Activated B cell treated with CpG ODN at 0.5 μM for 24 hours (primary cell): ENCODE measurements at places on chromosomes 2 and 18.
A peak's percentile ranks its signal among the peaks of the same experiment; 100 is the strongest.

DNA sequence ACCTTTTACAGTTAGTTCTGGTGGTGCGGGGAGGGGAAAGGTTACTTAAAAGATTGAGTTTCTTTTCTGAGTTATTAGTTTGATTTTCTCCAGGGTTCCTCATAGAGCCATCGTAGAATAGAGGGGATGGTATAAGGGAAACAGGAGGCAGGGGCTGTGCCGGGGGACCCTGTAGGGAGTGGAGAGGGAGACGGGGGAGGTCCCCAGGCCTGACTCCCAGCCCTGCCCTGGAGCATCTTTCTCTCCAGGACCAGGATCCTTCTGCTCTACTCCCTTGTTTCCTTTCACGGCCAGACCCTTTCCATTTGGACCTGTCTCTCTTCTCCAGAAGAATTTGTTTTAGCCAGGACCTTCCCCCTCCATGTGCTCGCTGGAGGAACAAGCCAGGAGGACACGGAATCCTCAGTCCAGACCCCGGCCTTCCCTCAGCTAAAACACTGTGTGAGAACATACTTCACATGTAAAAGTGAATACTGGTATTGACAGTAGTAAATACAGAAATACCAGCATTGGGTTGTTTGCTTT lies 35.4 kb downstream of the DGKD start:
- no peak for DNase-seq

DNA sequence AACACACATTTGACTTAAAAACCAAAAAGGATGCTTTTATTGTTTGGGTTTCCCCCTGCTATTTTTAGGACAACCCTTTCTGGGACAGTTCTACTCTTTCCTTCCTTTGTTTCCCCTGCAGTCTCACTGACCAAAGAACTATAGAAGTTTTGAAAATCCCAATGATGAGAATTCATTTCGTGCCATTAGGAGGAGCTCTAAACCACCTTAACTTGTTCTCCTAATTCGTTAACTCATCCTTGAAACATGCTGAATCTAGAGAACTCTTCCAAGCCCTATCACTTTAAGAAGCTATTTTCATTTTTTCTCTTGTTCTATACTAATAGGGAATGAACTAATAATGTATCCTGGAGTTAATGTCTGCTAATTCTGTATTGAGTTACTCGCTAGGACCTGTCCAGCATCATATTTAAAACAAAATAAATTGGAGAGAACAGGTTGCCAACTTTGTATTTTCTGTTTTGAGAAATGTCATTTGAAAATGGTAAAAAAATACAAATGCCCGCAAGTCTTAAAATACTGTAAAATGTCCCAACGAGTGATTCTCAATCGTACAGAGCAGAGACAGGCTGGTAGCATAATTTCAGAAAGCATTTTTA lies 62.9 kb downstream of the AFTPH start:
- no peak for DNase-seq

DNA sequence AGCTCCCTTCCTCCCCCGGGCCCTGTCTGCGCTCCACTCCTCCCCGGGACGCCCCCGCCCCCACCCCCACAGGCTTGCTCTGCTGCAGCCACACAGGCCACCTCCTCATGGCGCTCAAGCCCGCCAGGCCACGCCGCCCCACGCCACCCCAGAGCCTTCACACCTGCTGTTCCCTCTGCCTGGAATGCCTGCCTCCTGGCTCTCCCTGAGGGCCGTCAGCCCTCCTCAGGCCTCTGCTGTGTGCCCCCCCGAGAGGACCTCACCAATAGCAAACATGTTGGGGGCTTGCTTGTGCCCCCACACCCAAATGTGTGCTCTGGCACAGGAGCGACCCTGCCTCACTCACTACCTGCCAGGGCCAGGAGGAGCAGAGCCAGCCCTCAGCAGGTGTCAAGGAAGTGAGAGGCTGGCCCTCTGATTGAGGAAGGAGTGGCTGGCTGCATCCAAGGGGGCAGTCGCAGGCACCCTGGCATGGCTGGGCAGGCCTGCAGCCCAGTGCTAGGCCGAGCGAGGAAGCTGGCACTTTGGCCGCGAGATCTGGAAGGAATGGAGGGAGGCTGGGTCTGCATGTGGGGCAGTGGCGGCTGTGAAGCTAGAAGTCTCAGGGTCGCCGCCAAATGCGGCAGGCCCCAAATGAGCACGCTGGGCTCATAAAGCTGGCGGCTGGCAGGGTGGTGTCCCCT lies 86.5 kb downstream of the INHBB start:
- DNase-seq, result no peak

DNA sequence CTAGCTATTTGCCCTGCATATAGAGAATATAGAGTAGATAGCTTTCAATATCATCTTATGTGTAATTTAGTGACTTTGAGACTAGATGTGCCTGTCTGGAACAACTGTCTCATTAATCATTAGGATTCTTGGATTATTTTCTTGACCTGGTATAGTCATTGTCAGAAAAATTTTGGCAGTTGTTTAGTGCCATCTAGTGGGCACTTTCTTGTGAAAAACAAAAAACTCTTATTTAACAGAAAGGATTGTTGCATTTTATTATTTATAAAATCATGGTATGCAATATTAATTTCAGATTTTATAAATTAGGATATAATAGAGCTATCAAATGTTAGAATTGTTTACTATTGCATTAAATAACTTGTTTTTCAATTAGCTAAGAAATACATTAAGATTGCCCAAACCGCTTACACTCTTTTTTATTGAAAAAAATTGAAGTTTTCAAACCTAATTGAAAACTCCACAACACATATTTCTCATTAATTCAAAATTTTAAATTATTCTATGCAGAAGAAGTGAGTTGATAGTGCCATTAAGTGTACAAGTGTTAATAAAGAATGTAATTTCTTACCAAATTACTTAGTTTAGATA lies 80.3 kb downstream of the DYNAP start:
- no peak for DNase-seq

DNA sequence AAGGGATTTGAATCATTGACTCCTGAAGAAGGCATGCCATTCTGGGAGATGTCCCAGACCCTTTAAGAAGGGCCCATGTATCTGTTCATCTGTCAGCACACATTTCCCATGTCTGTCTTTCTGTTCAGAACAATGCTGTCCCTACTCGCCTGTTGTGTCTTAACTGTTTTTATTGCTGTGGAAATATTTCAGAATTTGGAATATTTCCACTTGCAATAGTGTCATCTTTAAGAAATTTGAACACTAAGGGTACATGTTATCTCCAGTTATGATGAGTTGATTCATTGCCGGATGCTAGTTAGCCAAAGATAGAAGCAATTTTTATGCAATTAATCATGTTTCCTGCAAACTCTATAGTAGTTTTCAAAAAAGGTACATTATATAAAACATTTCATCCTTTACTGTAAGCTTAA lies 36.9 kb upstream of the NT5C1B start:
- no peak for DNase-seq

GRCh38 chr2:212505586-212505985 lies 33.0 kb downstream of the ERBB4 start:
- no peak for DNase-seq

DNA sequence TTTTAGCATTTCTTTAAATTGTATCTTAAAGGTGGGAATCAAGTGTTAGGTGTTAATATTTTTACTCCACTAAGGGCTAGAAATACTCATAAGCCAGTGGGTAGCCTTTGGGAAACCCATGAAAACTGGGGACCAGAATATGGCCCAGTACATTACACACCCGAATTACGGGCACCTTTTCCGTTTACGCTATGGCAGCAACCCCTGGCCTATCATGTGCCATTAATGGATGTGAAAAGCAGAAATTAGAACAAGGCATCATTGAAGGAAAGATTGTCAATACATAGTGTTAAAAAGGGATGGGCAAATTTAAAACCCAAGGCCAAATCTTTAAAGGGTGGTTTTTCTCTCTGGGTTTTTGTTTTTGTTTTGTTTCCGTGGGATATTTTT lies 781 bp downstream of the FARP2 start:
- DNase-seq, result no peak

DNA sequence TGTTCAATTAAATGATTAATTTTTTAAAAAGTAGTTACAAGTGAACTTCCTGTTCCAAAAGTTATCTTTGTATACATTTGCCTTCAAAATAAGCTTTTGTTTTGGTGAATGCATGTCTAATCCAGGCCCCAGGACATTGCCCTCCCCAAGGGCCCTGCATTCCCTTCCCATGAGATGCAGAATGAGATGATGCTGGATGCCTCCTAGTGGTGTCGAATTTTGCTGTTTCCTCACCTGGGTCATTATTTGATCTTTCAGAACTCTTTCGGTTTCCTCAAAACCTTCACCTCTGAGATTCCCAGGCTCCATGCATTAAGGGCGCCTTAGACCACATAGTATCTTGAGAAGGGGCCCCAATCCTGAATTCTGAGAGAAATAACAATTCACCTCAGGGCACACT lies 728.8 kb downstream of the CNTNAP5 start:
- no peak for DNase-seq

DNA sequence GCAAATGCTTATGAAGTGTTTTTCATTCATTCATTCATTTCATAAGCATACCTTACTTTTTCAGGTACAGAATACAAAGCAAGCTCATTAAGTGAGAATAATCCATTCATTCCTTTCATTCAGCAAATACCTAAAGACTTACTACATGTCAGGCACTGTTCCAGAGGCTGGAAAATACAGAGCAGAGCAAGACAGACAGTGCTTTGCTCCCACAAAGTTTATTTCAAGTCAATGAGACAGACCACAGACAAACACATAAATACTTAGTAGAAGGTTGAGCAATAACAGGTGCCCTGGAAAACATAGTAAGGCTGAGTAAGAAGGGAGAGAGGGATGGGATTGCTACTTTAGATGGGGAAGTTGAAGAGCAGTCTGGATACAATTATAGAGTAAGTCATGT lies 309.8 kb downstream of the C1D start:
- DNase-seq, result no peak

DNA sequence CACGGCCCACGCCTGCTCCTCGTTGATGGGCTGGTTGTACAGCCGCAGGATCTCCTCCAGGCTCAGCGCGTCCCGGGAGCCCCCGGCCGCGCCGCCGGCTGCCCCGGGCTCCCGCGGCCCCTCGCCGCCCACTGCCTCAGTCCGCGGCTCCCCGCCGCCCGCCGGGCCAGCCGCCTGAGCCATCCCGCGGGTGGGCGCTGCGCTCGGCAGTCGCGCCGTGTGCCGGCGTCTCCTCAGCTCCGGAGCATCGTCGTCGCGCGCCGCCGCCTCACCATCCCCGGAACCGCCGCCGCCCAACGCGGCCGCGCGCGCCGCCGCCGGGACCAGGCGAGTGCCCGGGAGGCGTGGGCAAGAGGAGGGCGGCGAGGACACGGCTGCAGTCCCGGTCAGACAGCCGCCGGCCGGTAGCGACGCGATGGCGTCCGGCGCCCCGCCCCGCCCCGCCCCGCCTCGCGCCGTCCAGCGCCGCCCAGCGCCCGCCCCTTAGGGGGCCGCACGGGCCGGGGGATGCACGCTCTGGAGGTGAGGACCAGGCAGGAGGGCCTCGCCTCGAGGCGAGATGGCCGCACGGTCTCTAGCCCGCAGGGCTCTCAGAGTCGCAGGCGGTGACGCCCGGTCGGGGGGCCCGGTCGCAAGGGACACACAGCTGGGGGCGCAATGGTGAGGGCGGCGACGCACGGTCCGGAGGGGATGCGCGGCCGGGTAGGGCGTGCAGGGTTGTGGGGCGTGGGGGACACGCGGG lies at the start of gene SPIRE1:
Gene SPIRE1, minus strand, starts transcription at position 424 of the 742 bp plus-strand sequence. Its CDS starts 241 bp downstream, at position 183.
- peak; percentile 52 for DNase-seq

GRCh38 chr18:11994703-11995444 lies 13.6 kb downstream of the IMPA2 start:
- no peak for DNase-seq

- no peak for DNase-seq
Observed at GRCh38 chr2:54348646-54349045, 92.6 kb upstream of the TSPYL6 start.

GRCh38 chr2:12964904-12965539 lies 248.3 kb downstream of the TRIB2 start:
- no peak for DNase-seq

- no peak for DNase-seq
Observed at GRCh38 chr2:99259465-99259864, 4.0 kb upstream of the LYG2 start.

- DNase-seq, result peak; percentile 25
Observed at GRCh38 chr2:26144953-26145680, 27.8 kb upstream of the GAREM2 start.

GRCh38 chr2:241933179-241933911 lies 63.8 kb downstream of the RTP5 start:
- DNase-seq, result no peak

DNA sequence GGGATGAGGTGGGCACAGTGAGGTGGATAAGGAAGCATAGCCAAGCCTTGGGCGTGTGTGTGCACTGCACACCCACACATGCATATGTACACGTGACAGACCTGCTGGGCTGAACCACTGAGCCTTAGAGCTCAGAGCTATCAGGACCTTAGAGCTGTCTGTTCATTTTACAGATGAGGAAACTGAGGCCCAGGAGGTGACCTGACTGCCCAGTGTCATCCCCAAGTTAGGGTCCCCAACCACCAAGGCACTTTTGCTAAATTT lies 8.2 kb upstream of the SNED1 start:
- DNase-seq, result no peak

DNA sequence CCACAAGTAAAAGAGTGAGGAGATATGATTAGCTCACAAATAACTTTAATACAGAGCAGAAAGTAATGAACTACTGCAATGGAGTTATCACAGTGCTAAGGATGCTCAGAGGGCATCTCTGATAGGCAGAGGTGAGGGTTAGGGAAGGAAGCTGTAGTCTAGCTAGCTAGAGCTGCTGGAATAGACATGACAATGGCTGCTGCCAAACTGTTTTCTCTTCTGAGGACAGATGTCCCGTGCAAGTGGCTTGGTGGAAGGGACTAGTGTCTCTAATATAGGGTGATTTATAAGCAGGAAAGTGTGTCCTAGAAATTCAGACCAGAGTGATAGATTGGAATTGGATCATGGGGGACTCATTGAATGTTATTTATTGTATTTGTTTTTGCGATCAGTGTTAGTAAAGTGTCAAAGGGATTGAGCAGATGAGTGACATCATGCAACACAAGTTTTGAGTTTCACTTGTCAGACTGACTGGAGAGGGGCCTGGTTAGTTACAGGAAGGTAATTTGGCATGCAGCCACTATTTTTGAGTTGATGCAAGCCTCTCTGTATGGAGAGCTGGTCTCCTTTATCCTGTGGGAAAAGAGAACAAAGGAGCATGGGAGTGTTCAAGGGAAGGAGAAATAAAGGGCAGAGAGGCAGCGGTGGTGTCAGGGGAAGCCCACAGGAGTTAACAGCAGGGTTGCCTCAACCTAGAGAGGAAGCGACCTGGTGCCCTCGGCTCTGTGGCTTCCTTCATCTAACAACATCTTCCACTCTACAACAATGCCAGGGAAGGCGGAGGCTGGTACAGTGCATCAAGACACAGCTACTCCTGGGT lies 1.9 kb downstream of the CTLA4 start:
- no peak for DNase-seq

DNA sequence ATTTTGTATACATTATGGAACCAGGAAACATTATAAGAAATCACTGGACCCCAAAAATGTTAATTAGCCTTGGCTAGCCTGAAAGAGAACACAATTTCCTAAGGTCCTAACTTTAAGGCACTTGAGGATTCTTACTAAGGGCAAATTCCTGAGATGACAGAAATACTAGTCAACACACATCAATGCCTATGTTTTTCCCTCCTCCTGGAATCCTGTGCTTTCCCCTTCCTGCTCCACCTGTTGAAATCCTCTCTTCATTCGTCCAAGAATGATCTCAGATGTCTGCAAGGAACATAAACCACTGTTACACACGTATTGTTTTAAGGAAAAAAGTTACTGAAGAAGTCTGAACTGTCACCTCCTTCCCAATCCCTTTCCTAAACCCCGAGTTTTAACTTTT lies 21.2 kb upstream of the DARS1 start:
- DNase-seq, result no peak
